ENCODE measurements at places on chromosomes 13 and 19.
A peak's percentile ranks its signal among the peaks of the same experiment; 100 is the strongest.

DNA sequence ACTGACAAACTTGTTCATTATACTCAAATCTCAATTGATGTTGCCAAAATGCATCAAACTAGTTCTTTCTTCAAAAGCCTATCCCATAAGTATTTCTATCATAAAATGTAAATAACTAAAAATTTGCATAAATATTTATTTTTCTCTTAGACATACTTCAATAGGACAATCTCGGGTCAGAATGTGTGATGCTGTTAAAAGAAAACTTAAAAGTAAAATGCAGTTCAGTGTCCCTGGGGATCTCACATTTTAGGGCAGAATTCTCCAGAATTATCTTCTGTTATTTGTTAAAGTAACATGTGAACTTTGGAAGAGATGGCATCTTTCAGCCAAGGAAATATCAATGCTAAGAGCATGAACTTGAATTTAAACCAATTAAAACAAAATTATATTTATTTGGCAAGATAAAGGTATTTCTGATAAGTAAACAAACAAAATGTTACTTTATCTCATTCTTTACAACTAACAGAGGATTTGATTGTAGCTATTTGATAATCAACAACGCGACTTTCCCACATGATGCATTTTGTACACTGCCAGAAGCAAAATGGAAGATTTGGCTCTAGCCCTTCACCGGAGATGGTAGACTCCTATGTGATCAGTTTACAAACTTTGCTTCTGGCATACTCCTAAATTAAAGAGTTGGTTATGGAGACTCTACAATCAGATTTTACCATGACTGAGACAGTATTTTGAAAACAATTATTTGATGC is 169.5 kb upstream of the EDNRB start:
- H3K4me1 ChIP-seq = no peaks in the 10 kb centered on the region
- no peak overlapping the region for H3K27ac ChIP-seq
- no peaks in the 10 kb centered on the region for H3K36me3 ChIP-seq
- H3K27me3 ChIP-seq = no peaks in the 10 kb centered on the region
- no peak for DNase-seq

DNA sequence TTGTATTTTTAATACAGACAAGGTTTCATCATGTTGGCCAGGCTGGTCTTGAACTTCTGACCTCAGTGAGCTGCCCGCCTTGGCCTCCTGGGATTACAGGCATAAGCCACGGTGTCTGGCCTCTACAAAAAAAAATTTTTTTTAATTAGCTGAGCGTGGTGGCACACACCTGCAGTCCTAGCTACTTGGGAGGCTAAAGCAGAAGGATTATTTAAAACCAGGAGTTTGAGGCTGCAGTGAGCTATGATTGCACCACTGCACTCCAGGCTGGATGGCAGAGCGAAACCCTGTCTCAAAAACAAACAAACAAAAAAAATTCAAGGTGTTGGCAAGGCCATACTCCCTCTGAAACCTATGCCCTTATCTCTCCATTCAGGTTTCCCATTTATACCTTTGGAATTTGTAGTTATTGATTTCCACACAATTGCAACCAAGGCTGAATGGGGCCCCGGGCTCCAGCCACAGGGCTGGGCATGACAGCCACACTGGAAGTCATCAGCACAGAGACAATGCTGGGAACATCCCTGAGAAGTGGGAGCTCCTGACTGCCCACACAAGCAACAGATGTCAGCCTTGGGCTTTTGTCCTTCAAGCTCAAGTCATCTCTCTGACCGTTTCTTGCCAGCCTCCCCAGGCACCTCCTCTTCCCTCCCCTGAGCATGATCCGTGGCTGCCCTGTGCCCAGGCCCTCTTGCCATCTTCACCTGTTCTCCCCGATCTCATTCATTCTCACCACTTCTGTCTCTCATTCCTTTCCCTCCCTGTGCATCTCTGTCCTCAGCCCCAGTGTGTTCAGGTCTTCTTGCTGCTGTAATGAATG is 27.2 kb upstream of the CALM3 start:
- H3K4me1 ChIP-seq = no peaks in the 10 kb centered on the region
- DNase-seq = no peak
- H3K36me3 ChIP-seq = no peaks in the 10 kb centered on the region

- H3K4me1 ChIP-seq = peaks cover 56% of the 10 kb centered on the region
- peak overlapping the region; percentile 60 for H3K27ac ChIP-seq
- H3K36me3 ChIP-seq = peaks cover 9% of the 10 kb centered on the region
- peak overlapping the region; percentile 99 for H3K4me3 ChIP-seq
- H3K27me3 ChIP-seq = no peaks in the 10 kb centered on the region
Measured at GRCh38 chr19:17309965-17310461, 650 bp downstream of the DDA1 start.

GRCh38 chr13:27347211-27347772 is 76.7 kb downstream of the RASL11A start:
- H3K36me3 ChIP-seq = no peaks in the 10 kb centered on the region
- no peak overlapping the region for H3K4me3 ChIP-seq
- DNase-seq = no peak
- no peaks in the 10 kb centered on the region for H3K27me3 ChIP-seq
- H3K4me1 ChIP-seq = no peaks in the 10 kb centered on the region
